Stimulated activated CD4-positive, alpha-beta T cell treated with anti-CD3 and anti-CD28 coated beads, Interleukin-12 subunit alpha, Interleukin-12 subunit beta, amount 100 ng/mL, for 48 hours (primary cell): ENCODE measurements at places on chromosomes 12 and 14.
A peak's percentile ranks its signal among the peaks of the same experiment; 100 is the strongest.

DNA sequence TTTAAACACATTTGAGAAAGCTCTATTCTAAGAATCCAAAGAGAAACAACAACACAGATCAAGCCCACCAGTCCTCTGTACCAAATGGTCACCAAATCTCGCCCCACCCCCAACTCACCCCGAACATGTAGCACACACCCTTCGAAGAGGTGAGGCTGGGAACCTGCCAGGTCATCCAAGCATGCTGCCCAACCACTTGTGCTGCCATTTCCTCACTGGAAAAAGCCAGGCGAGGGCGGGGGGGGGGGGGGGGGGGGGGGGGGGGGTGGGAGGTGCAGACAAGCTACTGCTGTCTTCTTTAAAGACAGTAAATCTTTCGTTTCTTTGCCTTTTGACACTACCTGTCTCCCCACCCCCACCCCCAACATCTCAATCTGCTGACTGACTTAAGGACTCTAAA, 59.9 kb downstream of the SETD3 start:
- no peak for DNase-seq

DNA sequence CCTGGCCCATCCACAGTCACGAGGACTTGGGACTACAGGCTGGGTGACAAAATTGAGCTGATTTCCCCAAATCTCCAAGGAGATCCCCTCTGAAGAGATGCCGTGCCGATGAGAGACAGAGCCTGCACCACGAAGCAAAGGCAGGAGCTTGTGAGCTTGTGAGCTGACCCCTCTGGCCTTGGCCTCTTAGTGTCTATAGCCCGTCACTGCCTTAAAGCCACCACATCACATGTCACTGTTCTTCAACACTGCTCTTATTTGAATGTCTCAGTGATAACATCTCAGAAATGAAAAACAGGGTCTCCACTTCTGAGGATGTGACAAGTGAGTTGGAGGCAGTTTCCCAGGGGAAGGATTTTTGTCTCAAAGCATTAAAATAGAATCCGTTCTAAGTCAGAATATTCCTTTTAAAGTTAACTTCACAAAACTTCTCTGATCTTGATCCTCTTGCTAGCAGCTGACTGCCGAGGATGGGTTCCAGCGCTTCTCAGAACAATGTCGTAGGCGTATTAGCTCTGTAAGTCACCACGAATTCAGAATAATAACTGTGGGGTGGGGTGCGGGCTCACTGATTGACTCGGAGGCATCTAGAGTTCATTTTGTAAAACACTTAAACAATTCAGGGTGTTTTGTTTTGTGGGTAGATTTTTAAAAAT, 37.5 kb downstream of the CHST11 start:
- DNase-seq: peak; percentile 72

DNA sequence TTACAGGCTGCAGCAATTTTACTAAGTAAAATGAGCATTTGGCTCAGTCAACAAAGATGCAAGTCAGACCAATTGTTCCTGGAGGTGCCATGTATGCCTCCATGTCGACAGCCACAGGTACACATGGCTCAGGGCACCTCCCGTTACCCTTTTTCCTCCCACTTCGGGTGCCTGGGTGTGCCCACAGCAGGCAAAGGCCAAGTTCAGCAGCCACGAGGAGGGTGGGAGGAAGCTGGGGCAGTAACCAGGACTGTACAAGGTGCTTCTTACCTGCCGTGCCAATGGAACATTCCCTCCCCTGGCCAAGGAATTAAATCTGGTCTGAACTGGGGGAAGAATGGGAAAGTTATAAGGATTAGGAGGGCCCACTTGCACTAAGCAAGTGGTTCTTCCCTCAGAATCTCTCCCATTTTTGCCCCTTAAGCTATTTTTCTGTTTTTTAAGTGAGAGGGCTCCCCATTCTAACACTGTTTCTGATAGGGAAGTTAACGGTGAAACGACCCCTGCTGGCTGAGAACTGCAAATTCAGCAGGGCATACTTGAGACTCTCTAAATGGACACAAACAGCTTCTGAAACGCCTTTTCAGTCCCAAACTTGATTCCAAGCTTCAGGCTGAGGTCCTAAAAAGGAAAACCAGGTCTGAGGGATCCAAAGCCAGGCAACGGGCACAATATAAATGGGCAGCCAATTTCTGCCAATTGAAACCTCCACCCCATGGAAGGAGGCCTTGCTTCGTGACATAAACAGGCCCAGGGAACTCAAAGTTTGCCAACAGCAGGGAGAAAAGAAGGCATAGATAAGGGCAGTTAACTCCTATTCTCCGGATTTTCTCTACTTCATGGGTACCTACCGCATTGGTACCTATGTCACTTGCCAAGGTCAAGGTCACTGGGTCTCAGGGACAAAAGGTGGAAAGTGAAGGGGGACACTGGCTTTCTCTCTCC, 24.8 kb downstream of the CLECL1 start:
- DNase-seq: peak; percentile 60

GRCh38 chr12:46470036-46470627, 97.6 kb upstream of the SLC38A2 start:
- DNase-seq: no peak

DNA sequence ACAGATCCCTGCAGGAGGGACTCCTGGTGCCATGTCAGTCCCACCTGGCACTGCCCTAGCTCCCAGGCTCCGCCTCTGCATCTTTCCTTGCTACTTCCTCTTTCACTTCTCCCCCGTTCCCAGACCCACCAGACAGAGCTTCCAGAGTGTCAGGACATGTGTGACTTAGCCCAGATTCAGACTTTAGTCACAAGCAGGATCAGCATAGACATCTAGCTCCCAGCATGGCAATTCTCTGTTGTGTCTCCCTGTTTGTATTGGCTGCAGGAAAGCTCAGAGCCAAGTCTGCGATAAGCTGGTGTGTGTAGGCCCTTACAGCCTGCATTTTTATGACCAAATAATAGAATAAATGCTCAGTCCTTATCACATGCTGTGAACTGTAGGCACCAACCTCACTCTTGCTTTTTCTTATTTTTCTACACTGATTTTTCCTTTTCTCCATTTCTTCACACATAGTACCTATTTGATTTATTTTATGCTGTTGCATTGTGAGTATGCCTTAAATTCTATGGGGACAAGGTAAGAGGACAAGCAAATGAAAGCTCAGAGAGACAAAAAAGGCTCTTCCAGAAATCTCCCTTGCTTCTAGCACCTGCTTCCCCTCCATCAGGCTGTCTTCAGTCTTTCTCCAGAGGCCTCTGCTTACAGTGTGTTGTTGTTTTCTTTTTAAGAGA, 5.9 kb downstream of the DHRS2 start:
- DNase-seq: no peak

DNA sequence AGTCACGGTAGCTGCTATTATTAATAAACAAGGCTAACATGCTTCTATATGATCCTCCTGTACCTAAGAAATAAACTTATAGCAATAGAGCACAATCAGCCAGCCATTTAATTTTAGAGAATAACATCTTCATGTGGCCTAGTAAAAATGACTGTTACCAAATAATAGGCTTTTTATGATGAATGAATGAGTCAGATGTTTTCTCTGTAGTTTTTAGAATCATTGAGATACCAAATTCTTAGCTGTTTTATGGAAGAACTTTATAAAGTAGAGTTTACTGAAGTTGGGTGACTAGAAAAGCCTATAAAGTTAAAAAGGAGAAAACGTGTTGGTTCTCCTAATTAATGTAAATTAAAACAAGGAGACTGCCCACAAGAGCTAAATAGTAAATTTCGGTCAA, 40.7 kb downstream of the WNK1 start:
- DNase-seq: no peak

DNA sequence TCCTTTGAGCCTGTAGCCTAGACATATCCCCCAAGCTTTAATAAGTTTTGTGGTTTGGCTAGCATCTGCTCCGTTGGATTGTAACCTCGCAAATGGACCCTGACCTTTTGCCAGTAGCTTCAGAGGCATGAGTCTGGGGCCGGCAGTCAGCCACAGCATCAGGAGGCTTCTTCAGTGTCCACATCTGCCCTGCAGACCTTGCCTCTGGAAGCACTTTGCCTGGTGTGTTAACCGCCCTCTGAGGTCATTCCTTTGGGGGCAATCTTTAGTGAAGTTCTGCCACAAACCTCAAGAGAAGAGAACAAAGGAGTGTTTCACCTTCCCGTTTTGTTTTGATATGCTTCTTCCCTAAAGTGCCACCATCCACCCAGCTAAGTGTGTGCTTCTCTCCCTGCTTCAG, 71.4 kb downstream of the GNS start:
- no peak for DNase-seq

DNA sequence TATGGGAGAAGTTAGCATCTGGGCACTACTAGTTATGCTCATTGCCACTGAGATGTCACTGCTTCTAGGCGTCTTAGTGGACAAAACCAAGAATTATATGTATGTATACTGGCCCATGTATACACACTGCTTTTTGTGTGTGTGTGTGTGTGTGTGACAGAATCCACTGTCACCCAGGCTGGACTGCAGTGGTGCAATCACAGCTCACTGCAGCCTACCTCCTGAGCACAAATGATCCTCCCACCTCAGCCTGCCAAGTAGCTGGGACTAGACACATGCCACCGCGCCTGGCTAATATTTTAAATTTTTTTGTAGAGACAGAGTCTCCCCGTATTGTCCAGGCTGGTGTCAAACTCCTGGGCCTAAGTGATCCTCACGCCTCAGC, 25.2 kb downstream of the LIMA1 start:
- DNase-seq: no peak
